NCI-H1417 (cell line): ENCODE measurements at places on chromosomes 6 and 20.

DNA sequence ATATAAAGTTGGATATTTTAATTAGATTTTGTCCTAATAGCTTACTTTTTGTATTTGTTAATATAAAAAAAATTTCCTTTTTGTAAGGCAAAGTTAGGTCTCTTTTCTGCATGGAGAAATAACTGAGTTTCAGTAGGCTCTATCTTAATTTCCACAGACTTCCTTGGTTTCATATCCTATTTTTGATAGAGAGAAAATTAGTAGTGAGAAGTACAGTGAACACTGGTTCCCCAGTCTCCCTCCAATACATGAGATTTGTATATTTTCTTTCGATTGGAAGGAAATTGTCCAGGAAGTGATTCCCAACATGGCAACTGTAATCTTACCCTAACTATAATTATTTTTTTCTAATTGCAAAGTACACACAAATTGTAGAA, 26.4 kb downstream of the TRIM27 start:
- DNase-seq, result no peak

DNA sequence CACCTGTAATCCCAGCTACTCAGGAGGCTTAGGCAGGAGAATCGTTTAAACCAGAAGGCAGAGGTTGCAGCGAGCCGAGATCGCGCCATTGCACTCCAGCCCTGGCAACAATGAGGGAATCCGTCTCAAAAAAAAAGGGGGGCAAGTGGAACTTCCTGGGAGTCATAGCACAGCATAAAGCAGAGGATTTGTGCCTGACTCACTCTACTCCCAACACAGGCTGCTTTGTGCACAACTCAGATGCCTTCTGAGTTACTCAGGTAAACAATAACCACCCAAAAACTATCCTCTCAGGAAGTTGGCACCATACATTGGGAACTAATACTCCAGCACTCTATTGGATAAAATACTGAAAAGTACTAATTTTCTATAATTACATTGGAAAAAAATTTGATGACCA, 2.5 kb upstream of the TMEM244 start:
- no peak for DNase-seq

DNA sequence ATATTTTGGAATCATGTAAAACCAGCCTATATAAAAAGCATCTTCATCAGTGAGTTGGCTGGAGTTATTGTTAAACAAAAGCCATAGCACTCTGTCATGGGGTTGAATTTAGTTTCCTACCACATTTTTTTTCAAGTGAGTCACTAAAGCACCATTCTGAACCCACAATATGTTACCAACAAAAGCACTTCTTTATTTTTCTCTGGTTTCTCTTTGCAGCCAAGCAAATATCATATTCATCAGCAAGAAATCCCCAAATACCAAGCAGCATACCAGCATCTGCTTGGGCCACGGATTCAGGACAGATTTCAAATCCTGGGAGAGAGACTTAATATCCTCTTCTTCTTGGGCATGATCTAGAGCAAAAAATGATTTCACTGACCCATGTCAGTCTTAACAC, 441.4 kb downstream of the BCKDHB start:
- no peak for DNase-seq

DNA sequence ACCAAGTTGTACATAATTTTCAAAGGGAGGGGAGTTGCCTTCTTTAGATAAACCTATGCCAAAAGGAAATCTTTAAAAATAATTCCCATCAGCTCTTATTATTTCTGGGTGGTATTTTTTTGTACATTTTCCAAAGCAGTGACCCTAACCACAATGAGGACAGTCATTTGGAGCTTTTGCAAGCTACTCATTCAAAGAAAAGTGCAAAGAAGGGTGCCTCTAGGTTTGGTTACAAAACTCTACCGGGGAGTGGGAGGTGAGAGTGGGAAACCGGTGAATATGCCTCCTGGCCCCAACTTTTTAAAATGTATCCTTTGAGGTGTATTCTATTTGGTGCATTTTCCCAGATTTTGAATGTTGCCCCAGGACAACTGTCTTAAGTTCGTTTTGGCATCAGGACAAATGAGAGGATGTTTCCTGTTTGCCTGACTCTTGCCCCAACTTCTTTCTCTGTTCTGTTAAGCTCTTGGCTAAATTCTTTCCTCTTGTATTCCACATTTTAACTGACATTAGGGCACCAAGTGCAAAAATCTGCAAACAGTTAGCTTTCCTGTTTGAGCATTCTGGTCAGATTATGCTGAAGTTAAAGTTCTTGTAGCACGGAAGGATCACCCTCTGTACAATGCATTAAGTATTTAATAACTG, 78.9 kb downstream of the SLX4IP start:
- DNase-seq, result no peak

DNA sequence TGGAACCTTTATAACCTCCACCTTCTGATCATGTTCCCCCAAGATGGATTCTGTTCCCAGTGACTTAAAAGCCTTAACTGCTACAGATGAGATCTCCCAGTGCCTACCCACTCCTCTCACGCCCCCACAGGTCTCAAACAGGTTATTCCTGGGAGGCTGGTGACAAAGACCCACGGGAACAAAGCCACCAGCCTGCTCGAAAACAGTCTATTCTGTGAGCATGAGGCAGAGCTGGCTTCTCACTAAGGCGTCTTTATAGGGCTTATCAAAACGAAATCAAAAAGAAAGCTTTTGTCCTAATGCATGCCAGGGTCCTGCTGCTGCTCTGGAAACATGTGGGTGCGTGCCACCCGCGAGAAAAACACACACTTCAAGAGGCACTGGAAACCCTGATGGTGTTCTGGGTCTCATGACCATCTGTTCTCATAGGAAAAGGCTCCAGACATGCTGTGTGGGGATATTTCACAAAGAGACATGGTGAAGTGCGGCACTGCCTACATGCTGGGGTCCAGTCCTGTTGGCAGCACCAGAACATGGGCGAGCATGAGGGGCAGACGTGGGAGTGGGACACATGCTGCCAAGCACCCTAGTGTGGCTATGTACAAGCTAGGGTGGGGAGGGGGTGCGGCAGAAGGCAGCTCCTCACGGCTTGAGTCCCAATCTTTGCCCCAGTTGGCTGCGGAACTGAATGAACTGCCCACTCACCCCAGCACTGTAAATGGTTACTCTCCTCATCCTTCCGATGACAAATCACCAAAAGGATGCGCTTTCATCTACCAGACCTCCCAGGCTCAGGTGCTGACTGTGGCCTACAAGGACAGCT, 2.1 kb downstream of the FKBP1A start:
- DNase-seq, result no peak

DNA sequence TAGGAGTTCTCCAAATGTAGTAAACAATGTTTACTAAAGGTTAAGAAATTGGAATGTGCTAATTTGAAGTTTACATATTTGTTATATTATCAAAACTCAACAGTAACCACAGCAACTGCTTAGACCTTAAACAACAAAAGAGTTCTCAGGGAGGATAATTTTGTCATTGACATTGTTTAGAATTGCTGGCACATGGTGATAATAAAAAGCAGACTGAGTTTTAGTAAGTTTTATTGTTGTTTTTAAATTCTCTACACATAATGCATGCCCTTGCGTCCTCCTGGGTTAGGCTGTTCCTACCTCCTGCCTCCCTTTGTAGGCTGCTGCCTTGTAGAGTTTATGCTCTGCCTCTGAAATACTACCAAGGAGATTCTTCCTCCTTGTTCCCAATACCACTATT, 28.7 kb downstream of the LAMA4 start:
- no peak for DNase-seq

GRCh38 chr6:131754088-131754487, 43.3 kb upstream of the CTAGE9 start:
- no peak for DNase-seq

DNA sequence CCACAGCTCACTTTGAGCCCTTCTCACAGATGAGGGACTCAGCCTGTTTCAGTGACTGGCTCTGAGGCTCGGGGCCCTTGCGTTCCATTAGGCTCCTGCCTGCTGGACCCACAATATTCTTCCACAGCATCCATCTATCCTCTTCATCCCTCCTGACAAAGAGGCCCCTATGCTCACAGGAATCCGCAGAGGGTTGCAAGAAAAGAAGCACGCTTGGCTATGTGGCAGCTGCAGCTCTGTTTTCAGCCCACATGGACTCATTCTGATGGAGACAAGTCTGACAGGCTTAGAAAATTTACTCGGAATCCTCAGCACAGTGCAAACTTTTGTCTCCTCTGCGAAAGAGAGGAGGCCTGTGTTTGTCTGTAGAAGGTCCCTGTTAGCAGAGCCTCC, 207.5 kb downstream of the SYNDIG1 start:
- no peak for DNase-seq

DNA sequence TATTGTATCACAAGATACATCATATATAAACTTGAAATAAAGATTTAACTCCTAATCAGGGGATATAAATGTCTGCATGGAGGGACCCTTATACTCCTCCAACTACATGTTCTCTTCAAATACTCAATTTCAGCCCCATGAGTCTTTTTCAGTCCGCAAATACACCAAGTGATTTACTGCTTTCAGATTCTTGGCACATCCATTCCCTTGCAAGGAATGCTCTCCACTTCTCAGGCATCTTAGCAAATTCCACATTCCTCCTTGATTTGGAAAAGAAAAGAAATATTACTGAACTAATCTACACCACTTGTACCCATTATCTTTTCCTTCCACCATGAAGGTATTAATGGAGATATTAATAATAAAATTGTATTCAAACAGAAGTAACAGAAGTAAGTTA, 999.4 kb upstream of the GJE1 start:
- no peak for DNase-seq
